ENCODE measurements at places on chromosomes 16 and 17. TPM values are rescaled to one million over a fixed set of nuclear protein-coding genes. Genes with fewer than 3 reads are reported as not detected.

- H3K27ac ChIP-seq = no peak overlapping the region
- H3K27me3 ChIP-seq = peaks cover 2% of the 10 kb centered on the region
- DNase-seq = no peak
- no peaks in the 10 kb centered on the region for H3K36me3 ChIP-seq
These were observed 182.8 kb upstream of the HS3ST3A1 start for GRCh38 chr17:13784434-13785095.

CCL17 gene
- total RNA-seq = not detected

GRCh38 chr16:1070084-1070863 lies 2.3 kb upstream of the SSTR5 start:
- no peak overlapping the region for H3K27ac ChIP-seq
- no peak overlapping the region for H3K4me3 ChIP-seq
- DNase-seq = no peak
- no peaks in the 10 kb centered on the region for H3K36me3 ChIP-seq
- H3K4me1 ChIP-seq = no peaks in the 10 kb centered on the region

ABCA6 gene
- under 0.01 TPM for total RNA-seq

GRCh38 chr17:13993106-13993505 lies 76.2 kb upstream of the COX10 start:
- H3K27me3 ChIP-seq = no peaks in the 10 kb centered on the region
- no peaks in the 10 kb centered on the region for H3K4me1 ChIP-seq
- DNase-seq = no peak
- H3K36me3 ChIP-seq = no peaks in the 10 kb centered on the region
- no peak overlapping the region for H3K27ac ChIP-seq

CD300LF gene
- not detected for total RNA-seq

DNA sequence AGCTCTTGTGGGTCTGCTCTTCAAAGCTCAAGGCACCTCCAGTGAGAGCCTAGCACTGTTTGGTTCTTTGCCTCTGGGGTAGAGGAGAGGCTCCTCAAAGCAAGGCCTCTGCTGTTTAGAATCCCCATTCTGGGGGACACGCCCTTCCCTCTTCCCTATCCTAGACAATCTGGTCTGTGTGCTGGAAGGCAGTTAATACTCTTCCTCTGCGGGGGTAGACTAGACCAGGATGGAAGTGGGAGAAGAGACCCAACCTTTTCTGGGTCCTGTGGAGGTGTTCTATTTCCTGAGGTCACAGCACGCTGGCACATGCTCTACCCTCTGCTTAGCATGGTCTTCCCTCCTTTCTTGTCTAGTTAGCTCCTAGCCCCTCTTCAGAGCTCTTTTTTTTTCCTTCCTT lies 7.7 kb downstream of the ERAL1 start:
- H3K4me1 ChIP-seq = no peaks in the 10 kb centered on the region
- no peak overlapping the region for H3K4me3 ChIP-seq
- DNase-seq = no peak
- H3K27ac ChIP-seq = no peak overlapping the region
- peaks cover 21% of the 10 kb centered on the region for H3K36me3 ChIP-seq

DNA sequence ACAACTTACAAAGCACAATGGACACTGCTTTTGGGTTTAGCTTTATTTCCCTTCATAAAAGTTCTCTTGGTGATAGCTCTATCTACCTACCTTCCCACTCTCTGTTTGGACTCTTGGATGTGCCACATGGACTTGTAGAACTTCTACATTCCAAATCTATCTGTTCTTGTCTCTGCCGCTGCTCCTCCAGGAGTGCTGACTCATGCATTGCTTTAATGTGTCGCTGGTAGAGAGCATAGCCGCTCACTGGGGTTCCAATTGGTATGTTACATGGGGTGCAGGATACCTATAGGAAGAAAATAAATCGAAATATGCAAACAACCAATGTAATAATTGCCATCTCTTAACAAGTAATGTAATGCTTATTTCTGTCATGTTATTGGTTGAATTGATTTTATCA lies 92.1 kb downstream of the TTC19 start:
- H3K4me3 ChIP-seq = no peak overlapping the region
- peaks cover 17% of the 10 kb centered on the region for H3K36me3 ChIP-seq
- H3K4me1 ChIP-seq = no peaks in the 10 kb centered on the region
- DNase-seq = no peak
- no peaks in the 10 kb centered on the region for H3K27me3 ChIP-seq

GRAP gene
- under 0.01 TPM for total RNA-seq

DNA sequence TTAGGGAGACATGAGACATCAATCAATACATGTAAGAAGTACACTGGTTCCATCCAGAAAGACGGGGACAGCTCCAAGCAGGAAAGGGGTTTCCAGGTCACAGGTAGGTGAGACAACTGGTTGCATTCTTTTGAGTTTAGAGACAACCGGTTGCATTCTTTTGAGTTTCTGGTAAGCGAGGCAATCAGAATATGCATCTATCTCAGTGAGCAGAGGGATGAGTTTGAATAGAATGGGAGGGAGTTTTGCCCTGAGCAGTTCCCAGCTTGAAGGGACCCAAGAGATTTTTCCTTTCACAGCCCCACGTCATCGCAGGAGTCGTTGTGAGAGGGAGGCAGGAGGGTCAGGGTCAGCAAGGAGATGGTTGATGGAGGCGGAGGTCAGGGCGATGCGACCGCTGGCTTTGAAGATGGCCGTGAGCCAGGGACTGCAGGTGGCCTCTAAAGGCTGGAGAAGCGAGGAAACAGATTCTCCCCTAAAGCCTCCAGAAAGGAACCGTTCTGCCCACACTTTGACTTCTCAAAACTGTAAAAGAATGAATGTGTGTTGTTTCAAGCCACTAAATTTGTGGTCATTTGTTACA lies 36.5 kb downstream of the IRF8 start:
- H3K4me3 ChIP-seq = no peak overlapping the region
- no peaks in the 10 kb centered on the region for H3K4me1 ChIP-seq
- H3K36me3 ChIP-seq = no peaks in the 10 kb centered on the region
- H3K27me3 ChIP-seq = peaks cover 79% of the 10 kb centered on the region
- H3K27ac ChIP-seq = no peak overlapping the region

- H3K27me3 ChIP-seq = peaks cover 6% of the 10 kb centered on the region
- DNase-seq = peak; percentile 59
- H3K4me3 ChIP-seq = no peak overlapping the region
- no peaks in the 10 kb centered on the region for H3K36me3 ChIP-seq
- H3K4me1 ChIP-seq = peaks cover 10% of the 10 kb centered on the region
These were observed 18.3 kb upstream of the TNFRSF13B start for GRCh38 chr17:16989953-16990860.

- no peak overlapping the region for H3K27ac ChIP-seq
- no peaks in the 10 kb centered on the region for H3K27me3 ChIP-seq
- H3K36me3 ChIP-seq = peaks cover 20% of the 10 kb centered on the region
- H3K4me1 ChIP-seq = peaks cover 11% of the 10 kb centered on the region
- DNase-seq = no peak
These were observed 118.2 kb upstream of the SMURF2 start for GRCh38 chr17:64780096-64781013.

GRCh38 chr17:78585006-78585630 lies 7.9 kb upstream of the DNAH17 start:
- H3K27ac ChIP-seq = no peak overlapping the region
- peaks cover 25% of the 10 kb centered on the region for H3K27me3 ChIP-seq
- DNase-seq = no peak
- H3K4me3 ChIP-seq = no peak overlapping the region

BCAR1 gene
- total RNA-seq = 17.8 TPM

DNA sequence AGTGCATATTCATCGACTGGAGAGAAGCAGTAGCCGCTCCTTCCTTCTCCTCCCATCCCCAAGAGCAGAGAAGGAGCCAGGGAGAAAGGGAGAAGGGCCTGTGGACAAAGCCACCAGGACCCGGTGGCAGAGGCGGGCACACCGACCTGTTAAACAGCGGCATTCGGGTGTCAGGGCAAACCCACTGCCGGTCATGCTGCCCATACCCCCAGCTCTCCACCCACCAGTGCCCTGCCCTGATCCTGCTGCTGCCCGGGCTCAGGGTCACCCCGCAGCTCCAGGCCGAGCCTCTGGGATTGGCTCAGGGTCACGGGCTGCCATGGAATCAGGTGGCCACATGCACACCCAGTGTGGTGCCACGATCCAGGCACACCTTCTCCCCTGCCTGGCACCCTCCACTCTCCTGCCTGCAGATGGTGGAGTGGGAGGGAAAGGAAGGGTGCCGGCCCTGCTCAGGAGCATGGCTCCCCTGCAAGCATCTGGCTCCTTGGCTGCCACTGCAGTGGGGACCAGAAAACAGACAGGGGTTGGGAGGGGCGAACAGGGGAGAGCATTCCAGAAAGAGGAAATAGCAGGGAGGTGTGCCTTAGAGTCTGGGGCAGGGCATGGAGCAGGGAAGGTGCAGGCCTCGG lies 18.3 kb upstream of the RASD1 start:
- peaks cover 2% of the 10 kb centered on the region for H3K27me3 ChIP-seq
- H3K27ac ChIP-seq = no peak overlapping the region
- H3K36me3 ChIP-seq = no peaks in the 10 kb centered on the region
- DNase-seq = no peak
- peaks cover 12% of the 10 kb centered on the region for H3K4me1 ChIP-seq
- no peak overlapping the region for H3K4me3 ChIP-seq

- H3K4me1 ChIP-seq = no peaks in the 10 kb centered on the region
- H3K27ac ChIP-seq = no peak within 1 kb of the TSS
- DNase-seq = no peak
- peaks cover 13% of the 10 kb centered on the region for H3K36me3 ChIP-seq
- peaks cover 32% of the 10 kb centered on the region for H3K27me3 ChIP-seq
These were observed at the start of gene PDIA2 for GRCh38 chr16:283033-283805. TSS of gene PDIA2 (plus strand) at chr16:283164. CDS start at chr16:283170, 6 bp downstream.

KRT32 gene
- total RNA-seq = not detected

DNA sequence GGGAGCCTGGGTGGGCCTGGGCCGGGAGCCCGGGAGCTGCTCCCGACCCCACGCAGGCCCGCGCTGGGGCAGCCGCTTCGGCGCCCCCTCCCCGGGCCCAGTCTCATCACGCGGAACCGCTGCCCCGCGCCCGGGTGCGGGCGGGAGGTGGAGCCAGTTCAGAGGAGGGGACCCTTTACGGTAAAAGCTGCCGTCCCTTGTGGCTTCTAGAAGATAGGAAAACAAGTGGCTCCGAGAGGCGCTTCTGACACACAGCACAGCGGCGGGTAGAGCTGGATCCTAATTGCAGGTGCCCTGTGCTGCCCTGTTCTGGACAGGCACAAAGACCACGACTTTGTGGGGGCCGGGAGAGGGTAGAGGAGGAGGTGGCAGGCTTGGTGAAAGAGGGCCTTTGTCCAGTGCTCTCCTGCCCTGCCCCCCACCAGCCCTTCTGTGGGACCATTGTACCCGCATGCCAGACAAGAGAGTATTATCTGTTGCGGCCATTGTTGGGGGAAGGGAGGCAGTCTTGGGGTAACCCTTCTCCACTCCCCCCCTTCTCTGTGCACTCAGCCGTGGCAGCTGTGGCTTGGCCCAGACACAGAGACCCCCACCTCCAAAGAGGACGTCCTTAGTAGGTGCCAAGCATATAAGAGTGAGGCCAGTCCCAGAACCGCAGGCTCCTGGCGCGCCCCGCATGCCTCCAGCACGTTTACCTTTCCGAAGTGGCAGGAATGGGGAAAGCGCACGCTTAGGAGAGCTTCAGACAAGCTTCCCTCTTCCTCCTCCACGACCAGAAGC lies 736 bp downstream of the CNP start:
- DNase-seq = no peak
- peaks cover 11% of the 10 kb centered on the region for H3K4me1 ChIP-seq
- H3K27ac ChIP-seq = peak overlapping the region; percentile 72

PIK3R5 gene
- not detected for total RNA-seq

HAP1 gene
- under 0.01 TPM for total RNA-seq

DNA sequence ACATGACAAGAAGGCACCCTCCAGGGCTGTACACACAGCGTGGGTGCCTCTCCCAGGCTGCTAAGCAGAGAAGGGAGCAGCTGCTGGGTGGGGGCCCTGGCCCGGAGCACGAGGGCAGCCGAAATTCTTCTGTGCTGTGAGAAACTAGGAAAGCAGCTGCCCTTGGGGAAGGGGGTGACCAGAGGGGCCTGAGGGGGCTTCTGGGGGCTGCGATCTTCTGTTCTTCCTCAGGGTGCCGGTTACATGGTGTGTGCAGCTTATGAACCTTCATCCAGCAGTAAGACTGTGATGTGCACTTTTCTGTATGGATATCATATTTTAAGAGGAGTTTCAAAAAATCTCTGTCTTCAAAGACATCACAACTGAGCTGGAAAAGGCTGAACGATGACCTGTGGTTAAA lies 43.2 kb upstream of the METRNL start:
- H3K27me3 ChIP-seq = no peaks in the 10 kb centered on the region
- no peak overlapping the region for H3K4me3 ChIP-seq
- no peaks in the 10 kb centered on the region for H3K4me1 ChIP-seq

TSNAXIP1 gene
- 0.72 TPM for total RNA-seq

IL21R gene
- total RNA-seq = 0.83 TPM

- H3K27ac ChIP-seq = no peak overlapping the region
- no peaks in the 10 kb centered on the region for H3K4me1 ChIP-seq
- H3K27me3 ChIP-seq = no peaks in the 10 kb centered on the region
- H3K36me3 ChIP-seq = no peaks in the 10 kb centered on the region
- DNase-seq = no peak
These were observed 1009.4 kb upstream of the GOT2 start for GRCh38 chr16:59743504-59743903.

DNA sequence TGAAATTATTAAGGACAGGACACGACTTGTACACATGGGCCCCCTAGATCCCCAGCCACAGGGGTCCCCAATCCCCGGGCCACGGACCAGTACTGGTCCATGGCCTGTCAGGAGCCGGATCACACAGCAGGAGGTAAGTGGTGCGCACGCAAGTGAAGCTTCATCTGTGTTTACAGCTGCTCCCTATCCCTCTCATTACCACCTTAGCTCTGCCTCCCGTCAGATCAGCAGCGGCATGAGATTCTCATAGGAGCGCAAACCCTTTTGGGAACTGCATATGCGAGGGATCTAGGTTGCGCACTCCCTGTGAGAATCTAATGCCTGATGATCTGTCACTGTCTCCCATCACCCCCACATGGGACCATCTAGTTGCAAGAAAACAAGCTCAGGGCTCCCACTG lies 137.8 kb upstream of the ZFHX3 start:
- H3K36me3 ChIP-seq = no peaks in the 10 kb centered on the region
- no peaks in the 10 kb centered on the region for H3K4me1 ChIP-seq
- H3K27ac ChIP-seq = no peak overlapping the region
- peaks cover 8% of the 10 kb centered on the region for H3K27me3 ChIP-seq

HBQ1 gene
- not detected for total RNA-seq

GFAP gene
- total RNA-seq = not detected

FN3K gene
- 0.83 TPM for total RNA-seq

CORO6 gene
- total RNA-seq = 2.8 TPM

DNA sequence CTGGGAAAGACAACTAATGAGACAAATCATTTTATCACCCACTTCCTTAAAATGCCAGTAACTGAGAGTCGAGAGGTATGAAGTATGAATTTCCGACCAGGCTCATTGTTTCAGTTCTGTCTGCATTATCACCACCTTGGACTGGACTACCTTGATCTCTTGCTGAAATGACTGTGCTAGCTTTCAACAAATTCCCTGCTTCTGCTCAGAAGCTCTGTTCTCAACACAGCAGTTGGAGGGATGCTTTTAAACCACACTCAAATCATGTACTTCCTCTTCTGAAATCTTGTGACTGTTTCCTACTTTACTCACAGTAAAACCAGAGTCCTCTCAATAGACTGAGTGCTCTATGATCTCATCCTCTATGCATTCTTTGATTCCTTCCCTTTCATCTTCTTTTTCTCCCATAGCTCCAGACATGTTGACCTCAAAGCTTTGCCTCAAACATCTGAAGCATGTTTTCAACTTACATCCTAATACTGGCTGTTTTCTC lies 195.8 kb downstream of the KCNJ2 start:
- peaks cover 2% of the 10 kb centered on the region for H3K4me1 ChIP-seq
- H3K36me3 ChIP-seq = no peaks in the 10 kb centered on the region
- H3K27me3 ChIP-seq = no peaks in the 10 kb centered on the region
- H3K4me3 ChIP-seq = no peak overlapping the region
- peak overlapping the region; percentile 67 for H3K27ac ChIP-seq

NTN1 gene
- total RNA-seq = under 0.01 TPM

CBX2 gene
- total RNA-seq = 2.2 TPM
